ENCODE measurements at places on chromosomes 3 and 15. TPM values are rescaled to one million over a fixed set of nuclear protein-coding genes. Genes with fewer than 3 reads are reported as not detected.
A peak's percentile ranks its signal among the peaks of the same experiment; 100 is the strongest.

DNA sequence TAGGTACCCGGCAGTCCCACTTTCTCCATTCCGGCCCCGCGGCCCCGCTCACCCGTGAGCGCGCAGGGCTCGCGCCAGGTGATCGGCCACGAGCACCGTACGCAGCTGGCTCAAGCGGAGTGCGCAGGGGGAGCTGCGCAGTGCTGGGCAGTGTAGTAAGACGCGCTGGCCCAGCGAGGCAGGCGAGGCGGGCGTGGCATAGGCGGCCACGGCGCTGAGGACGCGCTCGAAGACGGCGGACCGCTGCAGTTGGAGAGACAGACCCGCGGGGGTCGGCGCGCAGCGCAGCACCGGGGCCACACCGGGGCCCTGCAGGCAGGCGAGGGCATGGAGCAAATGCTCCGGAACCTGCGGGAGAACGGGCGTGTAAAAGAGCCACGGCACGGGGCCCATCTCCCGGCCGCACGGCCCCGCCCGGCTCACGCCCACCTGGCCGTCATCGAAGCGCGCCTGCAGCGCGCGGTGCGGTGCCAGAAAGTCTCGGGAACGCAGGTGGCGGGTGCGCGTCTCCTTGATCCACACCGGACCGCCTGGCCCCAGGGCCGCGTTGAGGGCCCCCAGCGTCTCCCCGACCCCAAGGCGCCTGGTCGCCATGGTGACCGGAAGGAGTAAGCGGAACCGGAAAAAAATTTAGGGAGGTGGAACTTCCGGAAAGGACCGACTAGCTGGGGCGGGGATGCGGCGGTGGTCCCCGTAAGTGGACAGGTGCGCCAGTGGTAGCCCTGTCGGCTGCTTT lies at the start of gene DALRD3:
DALRD3 (minus strand) TSS at position 610 of the 736 bp plus-strand sequence; CDS start at position 594, 16 bp downstream.
- DNase-seq: peak; percentile 40

DNA sequence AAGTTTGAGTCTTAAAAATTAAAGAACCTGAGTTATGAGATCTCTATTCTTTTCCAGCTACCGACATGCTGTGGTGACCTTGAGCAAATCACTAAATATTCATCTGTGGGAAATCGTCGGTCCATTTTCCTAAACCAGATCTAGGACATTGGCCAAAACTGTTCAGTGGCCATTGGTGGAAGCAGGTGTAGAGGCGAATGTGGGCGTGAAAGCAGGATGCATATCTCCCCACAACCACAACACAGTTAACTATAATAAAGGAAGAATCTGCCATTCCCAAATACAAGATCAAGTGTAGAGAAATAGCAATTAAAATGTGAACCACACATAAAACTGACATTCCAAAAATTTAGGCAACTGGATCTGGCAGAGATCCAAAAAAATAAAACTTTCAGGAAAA lies 129.9 kb downstream of the P3H2 start:
- no peak for DNase-seq

The KLHL40 gene
- not detected for total RNA-seq

The RGMA gene
- total RNA-seq: 0.29 TPM

- no peak for DNase-seq
Observed at GRCh38 chr3:25119682-25120081, 308.4 kb upstream of the RARB start.

- DNase-seq: no peak
Observed at GRCh38 chr3:194713299-194714136, 27.8 kb downstream of the FAM43A start.

GRCh38 chr15:90039996-90040395 lies 38.9 kb downstream of the ZNF710 start:
- no peak for DNase-seq

- DNase-seq: no peak
Observed at GRCh38 chr15:98525661-98526001, 122.7 kb upstream of the IGF1R start.

DNA sequence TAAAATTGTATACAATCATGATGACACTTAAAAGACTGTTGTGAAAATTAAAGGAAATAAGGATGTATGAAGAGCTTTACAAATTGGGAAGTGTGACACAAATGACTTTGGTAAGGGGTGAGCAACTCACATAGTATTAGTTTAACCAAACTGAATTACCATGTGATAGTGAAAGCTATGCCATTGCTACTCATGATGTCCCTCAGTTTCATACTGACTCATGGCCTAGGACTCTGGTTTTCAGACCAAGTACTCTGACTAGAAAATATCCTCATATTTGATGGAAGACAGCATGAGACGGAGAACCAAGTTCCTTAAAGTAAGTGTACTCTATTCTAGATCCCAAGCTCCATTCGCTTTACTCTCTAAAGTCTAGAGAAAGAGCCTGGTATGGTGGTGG lies 203.2 kb upstream of the ICE2 start:
- no peak for DNase-seq

The DUOXA2 gene
- total RNA-seq: not detected

The MAGI1 gene
- total RNA-seq: 1.4 TPM

The ISLR gene
- total RNA-seq: 0.06 TPM

DNA sequence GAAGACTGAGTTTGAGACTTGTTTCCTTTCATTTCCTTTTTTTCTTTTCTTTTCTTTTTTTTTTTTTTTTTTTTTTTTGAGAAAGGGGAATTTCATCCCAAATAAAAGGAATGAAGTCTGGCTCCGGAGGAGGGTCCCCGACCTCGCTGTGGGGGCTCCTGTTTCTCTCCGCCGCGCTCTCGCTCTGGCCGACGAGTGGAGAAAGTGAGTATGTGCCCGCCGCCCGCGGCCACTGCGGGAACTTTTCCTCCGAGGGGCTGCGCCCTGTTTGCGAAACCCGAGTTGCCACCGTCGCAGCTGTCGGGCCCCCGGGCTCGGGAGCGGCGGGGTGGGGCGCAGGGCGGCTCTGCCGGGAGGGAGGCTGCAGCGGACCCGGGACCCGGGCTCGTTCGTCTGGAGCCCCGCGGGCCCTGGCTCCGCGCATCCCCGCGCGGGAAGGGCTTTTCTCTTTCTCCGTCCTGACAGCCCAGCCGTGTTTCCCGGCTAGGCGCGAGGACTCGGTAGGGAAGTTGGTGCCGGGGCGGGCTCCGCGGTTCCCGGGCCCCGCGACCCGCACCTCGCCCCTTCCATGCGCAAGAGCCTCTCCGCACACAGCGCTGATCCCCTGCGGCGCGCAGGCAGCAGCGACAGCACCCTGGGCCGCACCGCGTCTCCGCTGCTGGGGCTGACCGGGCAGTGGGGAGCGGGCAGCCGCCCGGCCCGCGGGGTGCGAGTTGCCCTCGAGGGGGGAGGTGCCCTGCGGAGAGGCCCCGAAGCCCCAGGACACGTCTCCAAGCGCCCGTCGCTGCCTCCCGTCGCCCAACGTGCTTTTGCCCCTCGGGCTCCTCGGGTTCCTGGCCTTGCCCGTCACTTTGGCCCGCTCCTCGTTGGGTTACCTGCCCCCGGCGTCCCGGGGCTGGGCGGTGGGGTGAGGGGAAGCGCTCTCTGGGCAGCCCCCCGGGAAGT lies 1.4 kb downstream of the IGF1R start:
- no peak for DNase-seq

DNA sequence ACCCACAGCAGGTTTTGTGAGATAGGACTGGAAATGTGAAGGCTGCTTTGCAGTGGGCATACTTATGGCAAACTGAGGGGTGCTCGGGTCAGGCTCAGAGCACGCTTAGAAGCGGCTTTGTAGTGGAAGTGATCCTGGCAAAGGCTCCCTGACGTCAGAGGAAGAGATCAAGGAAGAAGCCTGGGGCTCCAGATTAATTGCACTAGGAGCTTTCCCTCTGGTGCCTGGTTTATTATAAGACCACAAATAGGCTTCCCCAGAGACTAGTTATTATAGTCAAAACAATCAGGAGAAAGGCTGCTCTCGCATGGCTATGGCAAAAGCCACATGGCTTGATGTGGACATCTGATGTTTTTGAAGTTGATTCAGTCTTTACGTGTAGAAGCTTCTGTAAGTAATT lies 515.1 kb downstream of the GABRG3 start:
- DNase-seq: no peak

DNA sequence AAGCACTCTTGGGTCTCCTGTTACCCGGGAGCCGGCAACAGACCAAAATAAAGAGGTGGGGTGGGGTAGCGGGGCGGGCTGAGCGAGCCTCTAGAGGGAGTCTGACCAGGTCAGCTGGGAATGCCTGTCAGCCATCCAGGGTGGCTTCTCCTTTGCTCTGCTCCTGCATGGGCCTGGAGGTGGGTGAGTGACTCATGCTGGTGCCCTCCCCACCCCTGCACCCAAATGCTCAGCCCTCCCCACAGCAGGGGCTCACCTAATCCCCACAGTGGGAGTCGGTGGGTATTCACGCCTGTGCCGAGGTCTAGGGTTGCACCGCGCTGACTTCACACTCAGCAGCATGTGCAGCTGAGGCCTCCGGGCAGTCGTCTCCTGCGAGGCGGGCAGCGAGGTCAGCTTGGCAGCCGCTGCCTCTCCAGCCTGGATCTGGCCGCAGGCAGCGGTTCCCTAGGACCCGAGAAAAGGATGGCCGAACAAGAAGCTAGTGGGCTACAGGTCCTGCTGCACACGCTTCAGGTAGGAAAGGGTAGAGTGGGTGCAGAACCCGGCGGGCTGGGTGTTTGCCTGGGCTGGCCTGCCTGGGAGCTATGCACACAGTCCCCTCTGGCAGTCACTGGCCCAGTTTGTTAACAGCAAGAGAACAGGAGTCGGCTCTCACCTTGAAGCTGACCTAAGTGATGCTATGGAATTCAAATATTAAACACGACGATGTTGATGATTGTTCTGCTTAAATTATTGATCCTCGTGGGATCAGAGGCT lies at the start of gene AGBL1:
AGBL1 (plus strand) TSS at position 364 of the 759 bp plus-strand sequence.
- DNase-seq: no peak

- no peak for DNase-seq
Observed at GRCh38 chr3:197355713-197356112, 57.3 kb upstream of the DLG1 start.

DNA sequence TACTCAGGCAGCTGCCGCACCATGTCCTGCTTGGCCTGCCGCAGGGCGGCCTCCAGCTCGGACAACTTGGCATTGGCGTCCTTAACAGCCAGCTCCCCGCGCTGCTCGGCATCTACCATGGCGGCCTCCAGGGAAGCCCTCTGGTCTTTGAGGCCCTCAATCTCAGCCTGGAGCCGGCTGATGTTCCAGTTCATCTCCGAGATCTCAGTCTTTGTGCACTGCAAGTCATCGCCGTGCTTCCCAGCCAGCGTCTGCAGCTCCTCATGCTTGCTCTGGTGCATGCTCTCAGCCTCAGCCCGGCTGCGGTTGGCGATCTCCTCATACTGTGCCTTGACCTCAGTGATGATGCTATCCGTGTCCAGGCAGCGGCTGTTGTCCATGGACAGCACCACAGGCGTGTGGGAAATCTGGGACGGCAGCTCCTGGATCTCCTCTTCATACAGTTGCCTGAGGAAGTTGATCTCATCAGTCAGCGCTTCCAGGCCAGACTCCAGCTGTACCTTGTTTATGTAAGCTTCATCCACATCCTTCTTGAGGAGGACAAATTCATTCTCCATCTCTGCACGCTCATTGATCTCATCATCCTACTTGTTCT lies 15.5 kb upstream of the PSTPIP1 start:
- no peak for DNase-seq
